ENCODE measurements at places on chromosomes 5 and 9.
A peak's percentile ranks its signal among the peaks of the same experiment; 100 is the strongest.

- DNase-seq: no peak
Measured at GRCh38 chr5:179526978-179527377, 23.4 kb upstream of the RUFY1 start.

DNA sequence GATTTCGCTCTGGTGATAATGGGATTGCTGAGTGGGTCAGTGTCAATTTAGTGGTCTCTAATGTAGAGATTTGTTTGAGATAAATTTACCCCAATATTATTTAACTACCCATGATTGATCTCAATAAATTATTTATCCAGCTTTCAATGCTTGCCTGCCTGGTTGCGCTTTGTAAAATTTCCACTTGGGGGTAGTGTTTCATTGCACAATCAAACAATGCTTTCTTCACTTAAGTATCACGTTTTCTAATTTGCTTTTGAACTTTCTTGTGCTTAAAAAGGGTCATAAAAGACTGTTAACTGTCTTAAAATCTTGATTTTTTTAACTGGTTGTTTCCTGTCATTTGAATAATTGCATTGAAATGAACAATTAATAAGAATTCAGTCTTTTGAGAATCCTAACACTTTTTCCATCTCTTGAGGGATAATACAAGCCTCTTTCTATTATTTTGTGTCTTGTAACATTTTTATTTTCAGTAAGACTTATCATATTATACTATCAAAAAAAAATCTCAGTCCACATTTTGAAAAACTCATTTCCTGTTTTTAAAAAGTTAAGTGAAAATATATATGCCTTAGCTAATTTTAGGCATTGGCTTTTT, 18.7 kb downstream of the HSD17B4 start:
- DNase-seq: no peak

DNA sequence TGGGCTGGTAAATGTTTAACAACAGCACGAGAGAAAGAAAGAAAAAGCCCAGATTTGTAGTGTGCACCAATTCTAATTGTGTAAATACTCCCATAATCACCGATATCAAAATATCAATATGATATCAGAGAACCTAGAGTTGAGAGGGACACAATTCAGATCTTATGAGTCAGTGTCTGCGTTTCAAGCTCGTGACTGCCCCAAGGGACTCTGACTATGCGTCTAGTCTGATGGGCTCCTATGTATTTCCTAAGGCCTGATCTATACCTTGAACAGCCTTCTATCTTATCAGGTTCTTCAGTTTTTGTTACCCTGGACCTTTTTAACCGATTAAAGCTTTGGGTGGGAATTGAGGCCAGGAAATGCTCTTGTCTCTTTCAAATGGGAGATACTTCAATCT, 243.0 kb upstream of the SLC24A2 start:
- no peak for DNase-seq

DNA sequence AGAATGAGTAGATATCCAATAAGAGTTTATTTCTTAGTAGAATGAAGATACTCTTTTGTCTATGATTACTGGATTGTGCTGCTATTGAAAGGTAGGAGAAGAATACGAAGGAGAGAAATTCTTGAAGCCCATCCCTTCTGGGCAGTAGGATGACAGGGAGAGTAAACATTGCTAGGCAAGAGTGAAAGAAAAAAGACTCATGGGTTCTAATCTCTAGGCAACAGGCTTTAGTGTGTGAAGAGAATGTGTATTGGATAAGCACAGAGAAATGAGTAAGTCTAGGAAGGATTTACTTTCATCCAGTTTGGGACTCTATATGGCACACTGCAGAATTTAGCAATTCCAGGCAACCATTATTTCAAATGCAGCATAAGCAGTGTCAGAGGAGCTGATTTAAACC, 216.0 kb downstream of the GABRG2 start:
- DNase-seq: no peak

GRCh38 chr9:135335691-135336181, 143.8 kb upstream of the PPP1R26 start:
- DNase-seq: no peak

DNA sequence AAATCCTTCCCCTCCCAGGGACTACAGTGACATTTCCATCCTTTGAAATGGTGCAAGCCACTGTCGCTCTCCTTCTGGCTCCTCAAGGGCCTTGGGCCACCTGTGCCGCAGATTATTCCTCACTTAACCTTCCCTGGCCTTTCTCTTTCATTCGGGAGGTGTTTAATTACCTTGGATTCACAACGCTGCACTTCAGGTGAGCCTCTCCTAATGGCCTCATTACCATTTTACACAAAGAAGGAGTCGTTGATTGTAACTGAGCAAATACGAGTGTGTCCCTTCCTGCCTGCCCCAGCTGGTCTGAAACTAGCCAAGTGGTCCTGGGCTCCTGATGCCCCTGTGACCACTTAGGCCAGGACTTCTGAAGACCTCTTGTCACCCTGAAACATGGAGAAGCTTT, 205.0 kb downstream of the CRB2 start:
- no peak for DNase-seq

GRCh38 chr5:167030500-167031120, 1260.8 kb upstream of the WWC1 start:
- no peak for DNase-seq

- peak; percentile 60 for DNase-seq
Measured at GRCh38 chr9:105557804-105558610, at the start of gene FKTN. Gene FKTN, plus strand, starts transcription at chr9:105558131. Its CDS starts 16,902 bp downstream, at chr9:105575033.

- no peak for DNase-seq
Measured at GRCh38 chr9:138066049-138066448, 188.5 kb downstream of the CACNA1B start.

DNA sequence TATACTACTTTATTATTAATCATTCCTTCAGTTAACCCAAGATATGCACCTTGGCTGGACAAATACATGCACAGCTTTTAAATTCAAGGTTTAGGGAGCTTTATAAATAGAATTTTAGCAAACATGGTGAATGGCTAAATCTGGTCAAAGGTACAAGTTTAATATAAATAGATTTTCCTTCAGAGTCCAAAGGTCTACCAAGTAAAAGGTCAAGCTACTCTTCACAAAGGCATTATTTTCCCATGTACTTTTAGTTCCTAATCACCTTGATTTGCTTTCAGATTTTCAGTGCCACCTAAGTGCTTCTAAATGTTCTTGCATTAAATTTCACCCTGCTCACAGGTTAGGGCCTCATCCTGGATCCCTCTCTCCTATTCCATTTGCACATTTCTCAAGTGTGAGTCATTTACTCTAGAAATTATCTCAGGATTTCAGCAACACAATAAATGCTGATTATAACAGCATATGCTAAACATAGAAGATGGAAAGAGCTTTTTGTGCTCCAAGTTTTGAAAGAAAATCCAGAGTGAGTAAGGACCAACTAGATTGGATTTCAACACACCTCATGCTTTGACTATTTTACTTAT, 459.4 kb upstream of the ITGA1 start:
- no peak for DNase-seq

- DNase-seq: no peak
Measured at GRCh38 chr9:120032639-120033038, 547.3 kb downstream of the CDK5RAP2 start.

DNA sequence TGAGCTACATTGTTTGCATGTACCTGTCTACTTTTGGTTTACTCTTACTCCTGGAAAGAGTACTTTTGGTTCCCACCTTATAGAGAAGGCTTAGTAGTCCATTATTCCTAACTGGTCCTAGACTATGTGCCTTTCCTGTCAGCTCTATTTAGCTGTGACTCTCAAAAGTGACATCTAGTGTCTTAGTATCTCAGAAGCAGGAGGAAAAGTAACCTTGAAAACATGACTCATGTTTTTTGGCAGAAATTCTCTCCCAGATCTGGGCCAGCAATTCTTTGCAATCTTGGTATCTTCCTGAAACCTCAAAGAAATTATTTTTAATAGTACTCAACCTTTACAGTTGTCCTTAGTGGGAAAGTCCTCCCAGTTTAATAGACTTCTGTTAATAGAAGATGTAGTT, 691.7 kb upstream of the SEMA6A start:
- DNase-seq: no peak

DNA sequence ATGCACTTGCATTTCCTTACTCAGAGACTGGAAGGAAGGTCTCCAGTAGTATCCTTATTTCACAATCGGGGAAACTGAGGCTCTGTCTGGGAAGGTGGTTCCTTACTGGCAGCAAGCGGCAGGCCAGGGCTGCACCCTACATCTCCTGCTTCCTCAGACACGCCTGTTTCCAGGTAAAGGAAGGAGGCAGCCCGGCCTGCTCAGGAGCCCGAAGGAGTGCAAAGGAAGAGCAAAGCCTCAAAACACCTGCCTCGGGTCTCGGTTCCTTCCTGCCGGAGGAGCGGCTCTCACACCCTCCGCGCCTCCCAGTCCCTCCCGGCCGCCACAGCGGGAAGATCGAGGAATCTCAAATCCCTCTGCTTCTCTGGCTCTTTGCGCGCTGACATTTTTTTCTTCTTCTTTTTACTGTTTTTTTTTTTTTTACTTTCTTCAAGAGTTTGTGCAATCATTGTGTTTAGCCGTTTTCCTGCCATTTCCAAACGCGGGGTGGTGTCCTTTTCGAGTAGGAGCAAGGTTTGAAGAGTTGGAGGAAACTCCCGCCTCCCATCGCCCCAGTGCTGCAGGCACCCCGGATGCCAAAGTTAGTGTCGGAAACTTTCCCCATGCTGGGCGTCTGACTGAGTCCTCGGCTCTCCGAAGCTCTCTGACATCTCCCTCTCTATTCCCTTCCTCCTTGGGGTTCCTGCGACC, 1.0 kb downstream of the GGTA1 start:
- no peak for DNase-seq

DNA sequence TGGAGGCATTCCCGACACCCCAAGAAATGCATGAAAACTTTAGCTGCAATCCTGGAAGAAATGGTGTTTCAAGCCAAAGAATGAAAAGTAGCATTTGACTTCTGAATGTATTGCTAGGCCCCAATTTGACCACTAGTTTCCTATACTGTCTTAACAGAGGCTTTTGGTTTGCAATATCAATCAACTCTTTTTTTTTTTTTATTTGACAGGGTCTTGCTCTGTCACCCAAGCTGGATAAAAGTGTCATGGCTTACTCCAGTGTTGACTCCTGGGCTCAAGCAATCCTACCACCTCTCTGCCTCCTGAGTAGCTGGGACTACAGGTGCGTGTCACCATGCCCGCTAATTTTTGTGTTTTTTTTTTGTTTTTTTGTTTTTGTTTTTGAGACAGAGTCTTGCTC, 3.2 kb upstream of the GPR107 start:
- DNase-seq: no peak

DNA sequence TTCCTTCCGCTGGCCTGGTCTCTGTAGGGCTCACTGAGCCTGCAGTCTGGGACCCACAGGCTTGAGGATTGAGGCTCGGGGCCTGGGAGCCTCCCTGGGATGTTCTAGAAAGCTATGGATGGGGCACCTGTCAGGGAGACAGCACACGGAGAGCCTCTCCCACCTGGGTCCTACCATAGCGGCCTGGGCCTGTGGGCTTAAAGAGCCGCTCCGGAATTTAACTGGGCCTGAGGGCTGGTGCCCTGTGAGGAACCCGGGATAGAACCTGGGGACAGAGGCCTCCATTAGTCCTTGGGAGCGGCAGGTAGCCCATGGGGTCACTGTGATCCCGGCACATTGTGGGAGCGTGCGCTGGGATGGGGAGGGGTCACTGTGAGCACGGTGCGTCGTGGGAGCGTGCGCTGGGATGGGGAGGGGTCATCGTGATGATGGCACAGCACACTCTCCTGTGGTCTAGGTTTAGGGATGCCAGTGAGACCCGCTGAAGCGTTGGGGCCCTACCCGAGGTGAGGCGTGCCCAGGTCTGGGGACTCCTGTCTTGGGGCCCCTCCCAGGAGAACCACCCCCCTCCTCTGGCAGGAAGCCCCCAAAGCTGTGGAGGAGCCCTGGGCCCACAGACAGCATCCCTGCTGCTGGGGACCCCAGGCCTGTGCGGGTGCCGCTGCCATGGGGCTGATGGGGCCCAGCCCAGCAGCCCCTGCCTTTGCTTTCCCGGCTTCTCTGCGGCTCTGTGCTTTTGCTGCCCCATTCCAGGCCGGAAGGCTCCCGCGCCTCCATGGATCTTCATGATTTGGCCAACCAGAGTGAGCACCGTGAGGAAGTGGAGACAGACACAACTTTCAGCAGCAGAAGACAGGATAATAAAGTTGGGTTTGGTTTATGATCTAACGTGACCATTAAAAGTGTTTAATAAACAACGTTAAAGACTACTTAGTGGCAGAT, 3.4 kb upstream of the CEP72 start:
- DNase-seq: no peak

- no peak for DNase-seq
Measured at GRCh38 chr5:172185096-172185461, 2.9 kb downstream of the STK10 start.

GRCh38 chr5:66680221-66680620, 84.0 kb downstream of the MAST4 start:
- no peak for DNase-seq

GRCh38 chr5:150081541-150082283, 4.6 kb downstream of the CSF1R start:
- DNase-seq: no peak

- no peak for DNase-seq
Measured at GRCh38 chr5:7209658-7210057, 186.3 kb upstream of the ADCY2 start.

GRCh38 chr9:113817171-113817570, 58.9 kb upstream of the ZNF618 start:
- no peak for DNase-seq

DNA sequence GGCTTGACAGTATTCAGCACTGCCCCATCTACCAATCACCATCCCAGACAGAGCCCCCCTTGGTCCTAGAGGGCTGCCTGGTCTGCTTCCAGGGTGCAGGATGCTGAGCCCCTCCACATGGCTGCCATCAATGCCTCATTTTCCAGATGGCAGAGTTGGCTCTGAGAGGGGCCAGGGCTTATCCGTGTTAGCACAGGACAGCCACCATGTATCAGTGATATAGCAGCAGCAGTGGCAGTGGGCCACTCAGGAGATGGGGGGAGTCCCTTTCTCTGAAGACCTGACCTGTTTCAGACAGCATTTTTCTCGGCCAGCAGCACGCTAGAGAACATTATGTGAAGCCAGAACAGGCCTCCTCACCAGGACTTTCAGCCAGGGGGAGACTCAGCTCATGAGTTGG, 1.6 kb upstream of the SMIM32 start:
- no peak for DNase-seq

DNA sequence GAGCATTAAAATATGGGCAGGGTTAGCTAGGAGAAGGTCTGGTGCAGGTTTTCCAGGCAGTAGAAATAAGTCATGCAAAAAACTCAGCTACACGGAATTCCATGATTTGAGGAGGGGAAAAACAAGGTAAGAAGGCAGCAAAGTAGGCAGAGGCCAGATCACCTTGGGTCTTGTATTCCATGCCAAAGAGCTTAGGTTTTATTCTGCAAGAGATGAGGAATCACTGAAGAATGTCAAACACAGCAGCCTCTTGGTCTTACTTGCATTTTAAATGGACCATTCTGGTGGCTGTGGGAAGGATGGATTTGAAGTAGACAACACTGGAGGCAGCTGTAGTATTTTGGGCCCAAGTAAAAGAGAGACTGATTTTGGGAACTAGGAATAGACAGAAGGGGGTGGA, 8.6 kb downstream of the TRPM3 start:
- DNase-seq: no peak

GRCh38 chr5:55601204-55601618, 66.4 kb upstream of the PLPP1 start:
- no peak for DNase-seq

GRCh38 chr5:76771705-76772405, 47.0 kb upstream of the F2RL1 start:
- DNase-seq: no peak
